ENCODE measurements at places on chromosomes 3 and 15.

DNA sequence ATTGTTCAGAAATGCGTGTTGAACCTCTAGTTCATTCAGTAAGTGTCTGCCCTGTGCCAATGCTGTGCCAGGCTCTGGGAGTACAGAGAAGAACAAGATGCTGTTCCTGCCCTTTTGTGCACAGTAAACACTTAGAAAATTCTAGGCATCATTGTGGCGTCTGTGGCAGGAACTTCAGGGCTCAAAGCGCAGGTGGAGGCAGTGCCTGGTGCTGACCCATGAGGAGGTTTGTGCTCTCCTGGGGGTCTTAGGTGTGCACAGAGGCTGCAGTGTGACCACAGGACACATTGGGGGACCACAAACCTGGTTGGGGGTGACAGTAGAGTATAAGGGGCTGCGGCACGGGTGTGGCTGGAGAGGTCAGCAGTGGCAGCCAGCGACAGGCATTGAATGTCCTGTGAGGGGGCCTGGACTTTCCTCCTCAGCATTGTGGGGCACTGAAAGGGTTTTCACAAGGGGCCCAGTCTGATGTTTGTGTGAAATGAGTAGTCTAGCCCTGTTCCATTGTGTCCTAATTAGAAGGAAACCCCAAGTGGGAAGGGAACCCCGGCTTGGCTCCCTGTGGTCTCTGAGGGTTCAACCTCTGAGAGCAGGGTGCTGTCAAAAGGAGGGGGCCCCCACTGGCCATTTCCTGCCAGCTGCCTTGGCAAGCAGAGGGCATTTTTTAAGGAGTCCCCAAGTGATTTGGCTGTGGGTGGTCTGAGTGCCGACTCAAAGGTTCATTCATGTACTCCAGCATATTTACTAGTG lies 20.9 kb downstream of the MRAS start:
- no peak for DNase-seq

DNA sequence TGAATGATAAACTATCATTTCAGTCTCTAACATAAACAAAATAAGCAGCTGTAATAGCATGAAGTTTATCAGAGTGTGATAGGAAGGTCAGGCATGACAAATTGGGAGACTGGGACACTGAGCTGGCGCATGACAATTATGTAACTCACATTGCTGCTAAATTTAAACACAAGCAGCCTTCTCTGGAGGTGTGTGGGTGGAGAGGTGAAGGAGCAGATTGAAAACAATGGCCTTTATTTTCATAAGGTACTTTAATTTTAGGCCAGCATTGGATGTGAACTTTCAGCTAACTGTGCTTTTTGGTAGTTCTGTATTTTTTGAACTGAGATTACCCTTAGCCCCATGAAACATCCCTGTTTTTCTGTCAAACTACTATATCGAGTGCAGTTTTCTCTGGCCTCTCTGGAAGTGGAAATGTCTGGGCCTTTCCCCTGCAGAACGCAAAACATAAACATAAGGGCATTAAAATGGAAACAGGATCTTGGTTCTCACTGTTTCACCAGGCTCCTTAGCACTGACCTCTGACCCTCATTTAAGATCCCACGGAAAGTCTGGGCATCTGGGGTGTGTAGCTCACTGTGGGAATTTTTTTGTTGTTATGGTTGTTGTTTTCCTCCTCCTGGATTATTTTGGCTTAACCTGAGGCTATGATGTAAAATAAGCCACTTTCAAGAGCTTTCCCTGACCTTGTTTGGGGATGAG lies 160.1 kb upstream of the DPH6 start:
- no peak for DNase-seq

DNA sequence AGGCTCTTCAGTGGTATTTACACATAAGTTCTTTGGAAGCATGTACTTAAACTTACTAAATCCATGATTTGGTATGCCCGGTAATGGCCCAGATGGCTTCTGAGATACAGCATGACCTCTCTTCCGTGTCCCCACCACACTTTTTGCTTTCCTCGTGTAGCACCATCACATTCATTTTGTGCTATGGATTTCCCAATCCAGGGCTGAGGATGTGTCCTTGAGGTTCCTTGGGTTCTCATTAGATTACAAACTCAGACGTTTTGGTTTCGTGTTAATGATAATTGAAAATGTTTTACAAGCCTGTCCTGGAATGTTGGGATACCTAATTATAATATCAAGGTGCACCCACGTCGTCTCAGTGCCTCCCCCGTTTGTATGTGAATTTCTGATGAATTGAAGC lies 7.3 kb downstream of the ABHD2 start:
- no peak for DNase-seq

- DNase-seq: no peak
Observed at GRCh38 chr3:23495507-23495906, 292.4 kb downstream of the UBE2E2 start.

- DNase-seq: no peak
Observed at GRCh38 chr15:96089405-96090058, 241.0 kb upstream of the NR2F2 start.

DNA sequence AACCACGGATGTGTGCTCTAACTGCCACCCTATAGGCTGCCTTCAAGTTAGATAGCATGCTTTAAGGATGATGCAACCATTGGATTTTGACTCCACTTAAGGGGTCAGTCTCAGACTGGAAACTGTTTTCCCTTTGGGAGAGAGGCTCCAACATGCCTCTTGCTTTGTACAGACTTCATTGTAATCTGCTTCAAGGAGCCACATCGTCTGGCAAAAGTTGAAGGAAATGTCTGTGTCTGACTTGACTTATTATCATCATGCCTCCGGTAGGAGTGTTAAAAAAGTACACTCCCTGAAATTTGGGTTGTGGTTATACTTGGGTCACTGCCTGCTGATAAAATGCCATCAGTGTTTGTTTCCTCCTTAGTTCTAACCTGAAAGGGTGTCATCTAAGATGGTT lies 245.4 kb upstream of the CDIN1 start:
- DNase-seq: no peak
